NCI-H510A treated with DMSO at 0.1 percent for 48 hours (cell line): ENCODE measurements at places on chromosomes 4 and X.

GRCh38 chr4:23033796-23034195, 341.1 kb downstream of the GBA3 start:
- DNase-seq: no peak

- DNase-seq: no peak
These were observed 48.0 kb upstream of the NDST3 start for GRCh38 chr4:117986321-117986720.

GRCh38 chrX:131818297-131818936, 204.7 kb upstream of the STK26 start:
- DNase-seq: no peak

DNA sequence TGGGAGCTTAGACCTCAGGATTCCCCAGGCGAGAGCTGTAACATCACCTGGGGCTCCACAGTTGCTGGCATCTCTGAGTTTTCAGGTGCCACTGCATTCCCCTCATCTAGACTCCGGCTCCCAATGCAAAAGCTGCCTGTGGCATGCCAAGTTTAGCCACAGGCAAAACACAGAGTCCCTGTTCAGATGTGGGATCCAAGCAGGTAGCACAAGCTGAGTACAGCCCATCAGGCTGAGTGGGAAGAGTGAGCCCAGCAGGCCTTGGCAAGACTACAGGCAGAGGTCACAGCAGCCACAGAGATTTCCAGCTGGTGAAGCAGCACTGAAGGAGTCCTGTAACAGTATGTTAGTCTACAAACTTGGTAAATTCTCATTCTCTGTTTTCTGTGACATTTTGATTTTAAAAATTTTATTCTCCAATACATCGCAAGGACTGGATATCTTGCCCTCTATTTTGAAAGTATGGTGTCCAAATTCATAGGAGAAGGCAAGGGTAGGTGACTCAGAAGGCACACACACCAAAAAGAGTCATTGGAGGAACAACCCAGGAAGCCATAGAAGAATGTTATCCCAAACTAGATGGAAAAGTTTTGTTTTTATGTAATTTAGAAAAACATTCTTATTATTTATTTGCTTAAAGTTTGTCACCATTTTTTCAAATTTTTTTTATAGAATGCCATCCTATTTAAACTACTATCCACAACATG, 13.6 kb upstream of the CXCL2 start:
- DNase-seq: no peak
